ENCODE measurements at places on chromosomes 12 and 14.

GRCh38 chr12:27237790-27238771, 6.0 kb upstream of the STK38L start:
- DNase-seq, result no peak

GRCh38 chr12:24138041-24138440, 188.6 kb upstream of the SOX5 start:
- no peak for DNase-seq

DNA sequence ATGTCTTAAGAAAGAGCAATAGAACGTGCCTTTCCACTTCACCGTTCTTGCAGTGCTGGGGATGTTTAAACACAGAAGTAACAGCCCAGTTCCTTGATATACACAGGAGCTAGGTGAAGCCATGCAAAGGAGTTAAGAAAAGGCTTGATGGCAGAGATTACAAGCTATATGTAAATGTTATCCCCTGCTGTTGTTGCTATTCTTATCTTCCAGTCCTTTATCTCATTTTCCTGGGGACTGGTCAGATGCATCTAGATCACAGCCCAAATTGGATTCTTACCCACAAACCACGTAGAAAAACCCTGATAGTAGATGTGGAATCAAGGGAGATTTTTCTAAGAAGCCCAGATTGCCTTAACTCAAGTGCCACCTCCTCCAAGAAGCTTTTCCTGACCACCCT, 5.5 kb downstream of the ASCL1 start:
- DNase-seq, result no peak

GRCh38 chr14:74771399-74771798, 8.3 kb downstream of the YLPM1 start:
- DNase-seq, result no peak

GRCh38 chr12:2291947-2292346, 239.2 kb downstream of the CACNA1C start:
- no peak for DNase-seq

- no peak for DNase-seq
Observed at GRCh38 chr14:68094158-68094557, 274.6 kb downstream of the RAD51B start.

GRCh38 chr12:45125997-45126396, 75.1 kb upstream of the DBX2 start:
- no peak for DNase-seq

DNA sequence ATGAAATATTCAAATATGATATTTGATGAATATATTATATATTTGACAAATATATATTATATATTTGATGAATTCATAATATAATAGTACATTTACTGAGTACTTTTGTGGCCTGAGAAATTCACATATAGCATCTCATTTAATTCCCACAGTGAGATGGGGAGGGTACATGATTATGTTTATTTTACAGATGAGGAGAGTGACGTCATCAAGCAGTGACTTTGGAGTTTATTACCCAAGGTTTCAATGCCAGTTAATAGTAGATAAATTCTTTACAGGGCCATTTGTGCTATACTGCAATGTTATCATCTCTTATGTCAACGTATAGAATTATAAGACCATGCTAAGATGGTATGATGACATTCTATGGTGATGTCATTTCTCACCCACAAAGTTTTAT, 352.7 kb downstream of the TMTC2 start:
- no peak for DNase-seq

Data from stimulated activated CD8-positive, alpha-beta memory T cell treated with anti-CD3 and anti-CD28 coated beads, Interleukin-15, amount 100 ng/mL, for 4 hours (primary cell).